ENCODE measurements at places on chromosomes 13 and 19.

- DNase-seq, result no peak
Observed at GRCh38 chr13:42466123-42466522, 107.8 kb upstream of the TNFSF11 start.

DNA sequence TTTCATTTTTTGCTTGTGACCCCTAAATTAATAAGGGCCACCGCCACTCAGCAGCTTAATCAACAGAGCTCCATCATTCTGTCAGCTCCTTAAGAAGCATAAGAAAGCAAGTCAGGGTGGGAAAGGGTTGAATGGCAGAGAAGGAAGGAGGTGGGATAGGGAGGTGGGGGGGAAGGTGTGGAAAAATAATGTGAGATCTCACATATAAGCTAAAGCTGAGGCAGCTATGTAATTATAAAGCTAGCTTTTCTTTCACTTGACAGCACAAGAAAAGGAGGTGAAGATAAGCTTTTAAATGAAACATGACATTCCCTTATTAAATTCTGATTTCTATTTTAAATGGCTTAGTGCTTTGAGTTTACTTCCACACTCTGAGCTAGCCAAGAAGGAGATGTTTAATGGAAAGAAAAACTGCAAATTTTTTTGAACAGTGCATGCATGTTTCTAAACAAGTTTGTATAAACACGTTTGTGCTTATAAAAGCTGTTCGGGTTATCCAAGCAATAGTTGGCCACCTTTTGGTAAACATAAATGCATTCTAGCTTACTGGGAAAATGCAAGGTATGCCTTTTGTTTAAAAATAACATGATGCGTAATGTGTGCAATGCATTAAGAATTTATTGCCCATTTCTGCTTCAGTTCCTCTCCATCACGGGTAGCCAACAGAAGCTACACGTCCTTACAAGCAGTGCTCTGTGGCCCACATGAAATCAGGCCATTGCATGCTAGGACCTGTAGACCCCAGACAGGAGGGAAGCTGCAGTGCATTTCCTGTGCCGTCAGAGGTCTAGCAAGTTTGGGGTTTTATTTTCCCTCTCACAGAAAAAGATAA lies 96.2 kb downstream of the LHFPL6 start:
- no peak for DNase-seq

GRCh38 chr13:32246468-32246867 lies 68.7 kb downstream of the ZAR1L start:
- no peak for DNase-seq

DNA sequence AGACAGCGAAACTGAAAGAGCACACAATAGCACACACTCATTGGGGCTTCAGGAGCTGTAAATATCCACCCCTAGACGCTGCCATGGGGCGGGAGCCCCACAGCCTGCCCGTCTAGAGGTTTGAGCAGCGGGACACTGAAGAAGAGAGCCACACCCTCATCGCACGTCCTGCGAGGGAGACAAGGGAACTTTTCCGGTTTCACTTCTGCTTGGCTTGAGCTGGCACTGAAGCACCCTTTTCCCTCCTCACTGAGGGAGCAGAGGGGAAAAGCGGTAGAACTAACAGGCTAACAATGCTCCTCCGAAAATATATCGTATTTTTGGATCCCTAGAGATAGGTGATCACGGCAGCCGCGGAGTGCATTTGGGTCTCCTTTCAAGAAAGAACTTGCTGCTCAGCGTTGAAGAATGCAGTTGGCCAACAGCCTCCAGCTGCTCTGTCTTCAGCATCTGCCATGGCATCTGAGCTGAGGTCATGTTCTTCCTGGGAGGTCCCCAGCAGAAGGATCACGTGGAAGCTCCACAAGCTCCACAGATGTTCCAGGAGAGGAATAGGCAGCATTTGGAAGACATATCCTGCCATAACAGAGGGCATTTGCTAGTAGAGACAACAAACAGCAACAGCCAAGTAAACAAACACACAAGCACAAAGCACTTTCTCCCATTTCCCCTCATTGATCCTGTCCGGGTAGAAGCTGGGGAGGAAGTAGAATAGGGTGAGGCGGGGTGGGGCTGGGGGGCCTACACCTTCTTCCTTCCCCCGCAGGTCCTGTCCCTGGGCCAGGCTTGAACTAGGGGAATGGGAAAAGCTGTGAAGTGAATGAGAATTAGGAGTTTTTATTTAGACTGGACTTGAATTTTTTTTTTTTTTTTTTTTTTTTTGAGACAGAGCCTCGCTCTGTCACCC lies 44.8 kb upstream of the ALOX5AP start:
- DNase-seq, result no peak

DNA sequence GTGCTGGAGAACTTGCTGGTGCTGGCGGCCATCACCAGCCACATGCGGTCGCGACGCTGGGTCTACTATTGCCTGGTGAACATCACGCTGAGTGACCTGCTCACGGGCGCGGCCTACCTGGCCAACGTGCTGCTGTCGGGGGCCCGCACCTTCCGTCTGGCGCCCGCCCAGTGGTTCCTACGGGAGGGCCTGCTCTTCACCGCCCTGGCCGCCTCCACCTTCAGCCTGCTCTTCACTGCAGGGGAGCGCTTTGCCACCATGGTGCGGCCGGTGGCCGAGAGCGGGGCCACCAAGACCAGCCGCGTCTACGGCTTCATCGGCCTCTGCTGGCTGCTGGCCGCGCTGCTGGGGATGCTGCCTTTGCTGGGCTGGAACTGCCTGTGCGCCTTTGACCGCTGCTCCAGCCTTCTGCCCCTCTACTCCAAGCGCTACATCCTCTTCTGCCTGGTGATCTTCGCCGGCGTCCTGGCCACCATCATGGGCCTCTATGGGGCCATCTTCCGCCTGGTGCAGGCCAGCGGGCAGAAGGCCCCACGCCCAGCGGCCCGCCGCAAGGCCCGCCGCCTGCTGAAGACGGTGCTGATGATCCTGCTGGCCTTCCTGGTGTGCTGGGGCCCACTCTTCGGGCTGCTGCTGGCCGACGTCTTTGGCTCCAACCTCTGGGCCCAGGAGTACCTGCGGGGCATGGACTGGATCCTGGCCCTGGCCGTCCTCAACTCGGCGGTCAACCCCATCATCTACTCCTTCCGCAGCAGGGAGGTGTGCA lies 587 bp downstream of the S1PR4 start:
- no peak for DNase-seq

DNA sequence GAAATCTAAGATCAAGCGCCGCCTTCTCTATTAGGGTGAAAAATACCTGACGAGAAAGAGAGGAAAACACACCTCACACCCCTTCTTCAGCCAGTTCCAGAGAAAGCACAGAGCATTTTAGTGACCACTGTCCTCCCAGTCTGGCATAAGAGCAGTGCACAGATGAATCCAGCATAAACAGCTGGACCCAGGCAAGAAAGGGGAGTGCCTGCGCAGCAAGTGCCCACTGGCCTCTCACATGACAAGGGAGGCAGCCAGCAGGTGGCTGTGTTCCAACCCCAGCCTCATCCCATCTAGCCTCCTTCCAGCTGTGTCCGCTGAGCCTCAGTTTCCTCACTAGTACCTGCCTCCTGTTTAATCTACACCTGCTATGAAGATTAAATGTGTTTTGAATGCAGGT lies 8.0 kb downstream of the MED26 start:
- no peak for DNase-seq

GRCh38 chr19:36547001-36547732 lies 19.1 kb upstream of the ZNF260 start:
- DNase-seq, result no peak

- DNase-seq, result no peak
Observed at GRCh38 chr13:37616131-37616530, 17.6 kb upstream of the POSTN start.

DNA sequence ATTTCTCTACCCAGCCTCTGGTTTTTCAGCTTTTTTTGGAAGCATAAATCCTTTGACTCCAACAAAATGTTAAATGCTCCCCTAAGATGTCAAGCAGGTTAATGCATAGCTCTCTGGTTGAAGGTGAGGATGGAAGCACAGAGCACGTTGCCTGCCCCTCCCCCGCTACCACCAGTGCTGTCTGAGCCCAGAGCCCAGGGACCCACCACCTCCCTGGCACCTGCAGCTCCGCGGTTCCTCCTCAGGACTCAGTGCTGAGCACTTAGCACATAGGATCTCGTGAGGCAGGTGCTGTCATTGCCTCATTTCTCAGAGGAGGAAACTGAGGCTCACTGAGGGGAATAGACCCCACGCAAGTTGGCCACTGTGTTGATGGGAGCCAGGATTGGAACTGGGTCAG lies 48.6 kb downstream of the DPF1 start:
- no peak for DNase-seq

DNA sequence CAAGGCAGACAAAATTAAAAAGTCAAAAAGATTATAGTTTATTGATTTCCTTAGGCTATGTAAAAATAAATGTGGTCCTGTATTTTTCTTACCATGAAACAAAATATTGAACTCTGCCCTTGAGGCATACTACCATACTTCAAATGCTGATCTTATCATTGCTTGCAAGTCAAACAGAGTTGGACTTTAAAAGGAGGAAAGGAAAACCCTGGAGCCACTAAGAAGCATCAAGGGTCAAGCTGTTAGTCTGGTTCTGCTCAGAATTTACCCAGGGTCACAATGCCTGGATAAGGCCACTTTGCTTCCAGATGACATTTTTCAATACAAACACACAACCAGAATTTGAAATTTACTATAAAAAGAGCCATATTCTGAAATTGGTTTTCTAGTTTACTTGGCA lies 2.2 kb upstream of the FREM2 start:
- no peak for DNase-seq

- DNase-seq, result no peak
Observed at GRCh38 chr19:53881482-53882390, at the start of gene PRKCG. TSS of gene PRKCG (plus strand) at chr19:53882197. CDS start at chr19:53882495, 298 bp downstream.

GRCh38 chr13:109750221-109750775 lies 36.1 kb downstream of the IRS2 start:
- peak; percentile 46 for DNase-seq

DNA sequence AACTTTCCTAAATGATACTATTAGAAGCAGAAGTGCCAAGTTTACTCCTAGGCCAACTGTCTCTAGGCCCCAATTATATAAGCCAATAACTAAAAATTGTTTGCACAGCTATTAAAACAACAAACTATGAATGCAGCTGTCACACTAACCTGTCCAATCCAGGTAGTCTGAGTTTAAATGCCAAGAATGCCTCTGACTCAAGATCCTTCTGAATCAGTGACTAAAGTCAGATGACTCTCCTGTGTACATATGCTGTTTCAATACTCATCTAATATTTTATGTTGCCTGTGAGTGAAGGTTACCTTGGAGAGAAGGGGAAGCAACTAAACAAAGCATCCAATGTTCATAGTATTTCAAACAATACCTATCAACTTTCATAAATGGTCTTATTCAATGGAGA lies 257.0 kb downstream of the ENOX1 start:
- no peak for DNase-seq

DNA sequence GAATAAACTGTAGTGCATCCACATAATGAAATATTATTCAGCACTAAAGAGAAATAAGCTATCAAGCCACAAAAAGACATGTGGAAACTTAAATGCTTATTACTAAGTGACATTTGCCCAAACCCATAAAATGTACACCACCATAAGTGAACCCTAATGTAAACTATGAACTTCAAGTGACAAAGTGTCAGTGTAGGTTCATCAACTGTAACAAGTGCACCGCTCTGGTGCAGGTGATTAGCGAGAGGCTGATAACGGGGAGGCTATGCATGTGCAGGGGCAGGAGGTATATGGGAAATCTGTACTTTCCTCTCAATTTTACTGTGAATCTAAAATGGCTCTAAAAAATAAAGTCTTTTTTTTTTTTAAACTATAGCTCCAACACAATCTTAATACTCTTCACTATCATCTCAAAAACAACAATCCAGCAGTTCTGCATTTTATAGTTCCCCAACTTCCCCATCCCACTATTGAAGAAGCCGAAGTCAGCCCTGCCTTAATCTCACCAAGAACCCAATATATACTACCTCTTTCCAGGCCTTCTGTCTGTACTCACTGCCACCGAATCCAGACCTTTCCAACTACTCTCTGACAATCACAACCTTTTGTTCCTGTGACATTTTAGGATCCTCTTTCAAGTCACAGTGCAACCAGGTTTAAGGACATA lies 22.6 kb downstream of the ELF1 start:
- no peak for DNase-seq

DNA sequence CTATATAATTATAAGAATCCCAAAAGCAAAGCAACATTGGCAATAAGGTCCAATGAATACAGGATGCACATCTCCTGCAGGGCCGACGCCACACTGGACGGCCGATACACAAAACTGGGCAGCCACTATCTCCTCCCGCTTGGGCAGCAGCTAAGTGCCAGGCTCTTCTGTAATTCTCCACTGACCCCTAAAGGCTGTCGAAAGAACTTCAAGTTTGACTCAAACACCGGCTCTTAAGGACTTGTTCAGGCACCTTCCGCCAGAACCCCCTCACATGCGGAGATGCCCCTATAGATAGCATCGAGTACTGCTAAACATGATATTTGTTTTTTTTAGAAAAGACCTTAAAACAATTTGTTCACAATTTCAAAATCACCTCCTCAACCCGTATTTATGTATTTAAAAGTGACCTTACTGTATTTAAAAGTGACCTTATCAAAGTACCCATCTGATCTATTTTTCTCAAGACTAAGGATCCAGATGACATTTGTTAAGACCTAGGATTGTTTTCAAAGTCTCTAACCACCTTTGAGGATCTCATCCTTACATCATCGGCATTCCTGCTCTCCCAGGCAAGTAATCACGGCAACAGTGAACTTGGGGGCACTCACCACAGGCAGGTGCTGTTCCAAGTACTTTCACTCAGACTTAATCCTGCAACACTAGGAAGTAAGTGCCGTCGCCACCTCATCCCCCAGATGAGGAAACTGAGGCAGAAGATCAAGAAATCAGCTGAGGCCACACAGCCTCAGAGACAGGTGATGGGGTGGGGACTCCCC lies 77.8 kb downstream of the TUBGCP3 start:
- DNase-seq, result no peak

- DNase-seq, result no peak
Observed at GRCh38 chr13:44768239-44768638, 192.1 kb upstream of the TSC22D1 start.

DNA sequence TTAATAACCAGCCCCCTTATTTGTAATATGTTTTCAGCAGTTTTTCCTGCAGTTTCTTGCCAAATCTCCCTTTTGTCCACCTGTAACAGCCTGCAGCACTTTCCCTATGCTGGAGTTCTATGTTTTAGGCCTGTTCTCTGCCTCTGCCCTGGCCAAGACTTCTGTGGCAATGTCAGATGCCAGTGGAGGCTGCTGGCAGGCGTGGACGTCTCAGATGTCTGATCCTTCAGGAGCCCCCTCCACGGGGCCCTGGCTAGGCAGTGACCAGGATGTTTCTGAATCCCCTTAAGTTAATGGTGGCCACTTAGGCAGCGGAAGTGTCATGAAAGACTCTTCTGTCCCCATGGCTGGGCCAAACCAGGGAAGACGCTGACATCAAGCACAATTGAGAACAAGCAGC lies 40.8 kb downstream of the SIPA1L3 start:
- DNase-seq, result no peak
